ENCODE measurements at places on chromosomes 1 and 21. TPM values are rescaled to one million over a fixed set of nuclear protein-coding genes. Genes with fewer than 3 reads are reported as not detected.
A peak's percentile ranks its signal among the peaks of the same experiment; 100 is the strongest.

DNA sequence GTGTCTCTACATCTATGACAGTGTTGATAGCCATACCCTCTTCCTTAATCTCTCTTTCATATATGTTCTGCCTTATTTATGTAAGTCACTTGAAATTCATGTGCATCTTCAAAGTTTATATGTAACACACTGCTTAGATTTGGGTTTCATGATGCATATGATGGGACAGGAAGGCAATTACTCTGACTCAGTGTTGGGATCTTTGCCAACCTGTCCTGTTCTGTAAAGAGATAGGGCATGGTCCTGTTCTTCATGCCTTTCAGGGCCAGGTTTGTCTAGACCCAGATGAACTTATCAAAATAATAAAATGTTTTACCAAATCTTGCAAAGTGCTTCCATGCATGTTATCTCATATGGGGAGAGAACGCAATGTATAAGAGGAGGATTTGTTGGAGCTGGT lies 69.5 kb downstream of the TMPRSS15 start:
- no peak for DNase-seq

DNA sequence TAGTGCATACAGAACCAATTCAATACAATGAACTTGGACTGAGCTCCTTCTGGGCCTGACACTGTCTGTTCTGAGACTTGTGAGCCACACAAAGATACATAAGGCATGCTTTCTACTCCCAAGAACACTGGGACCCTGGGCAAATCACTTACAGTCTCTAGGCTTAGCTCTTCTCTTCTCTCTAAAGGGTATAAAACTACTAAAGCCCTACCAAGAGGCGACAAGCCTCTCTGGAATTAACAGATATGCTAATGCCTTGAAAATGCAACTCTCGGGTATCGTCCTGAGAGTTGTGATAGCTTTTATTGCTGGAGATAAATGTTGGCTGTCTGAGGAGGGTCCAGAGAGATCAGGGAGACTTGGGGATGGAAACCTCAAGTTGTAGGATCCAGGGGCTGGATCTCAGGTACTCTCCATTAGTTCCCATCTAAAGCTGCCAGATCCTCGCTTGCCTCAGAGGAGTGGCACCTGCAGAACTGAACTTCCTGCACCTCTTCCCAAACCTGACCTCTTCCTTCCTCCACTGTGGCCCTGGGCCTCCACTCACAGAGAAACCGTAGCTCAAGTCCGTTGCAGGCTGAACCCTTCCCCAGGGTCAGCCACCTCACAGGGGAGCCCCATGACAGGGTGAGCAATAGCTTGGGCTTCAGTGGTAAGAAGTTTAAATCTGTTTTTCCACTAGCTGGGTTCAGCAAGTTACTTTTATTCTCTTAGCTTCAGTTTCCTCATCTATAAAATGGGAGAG lies 11.5 kb upstream of the CFAP45 start:
- peak; percentile 32 for DNase-seq

DNA sequence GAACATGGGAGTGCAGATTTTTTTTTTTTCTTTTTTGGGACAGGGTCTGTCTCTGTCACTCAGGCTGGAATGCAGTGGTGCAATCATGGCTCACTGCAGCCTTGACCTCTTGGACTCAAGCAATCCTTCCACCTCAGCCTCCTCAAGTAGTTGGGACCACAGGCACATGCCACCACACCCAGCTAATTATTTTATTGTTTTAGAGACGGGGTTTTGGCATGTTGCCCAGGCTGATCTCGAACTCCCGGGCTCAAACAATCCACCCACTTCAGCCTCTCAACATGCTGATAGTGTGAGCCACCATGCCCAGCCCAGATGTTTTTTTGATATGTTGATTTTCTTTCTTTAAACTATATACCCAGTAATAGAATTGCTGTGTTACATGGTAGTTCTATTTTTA lies 57.7 kb downstream of the RGSL1 start:
- no peak for DNase-seq

DNA sequence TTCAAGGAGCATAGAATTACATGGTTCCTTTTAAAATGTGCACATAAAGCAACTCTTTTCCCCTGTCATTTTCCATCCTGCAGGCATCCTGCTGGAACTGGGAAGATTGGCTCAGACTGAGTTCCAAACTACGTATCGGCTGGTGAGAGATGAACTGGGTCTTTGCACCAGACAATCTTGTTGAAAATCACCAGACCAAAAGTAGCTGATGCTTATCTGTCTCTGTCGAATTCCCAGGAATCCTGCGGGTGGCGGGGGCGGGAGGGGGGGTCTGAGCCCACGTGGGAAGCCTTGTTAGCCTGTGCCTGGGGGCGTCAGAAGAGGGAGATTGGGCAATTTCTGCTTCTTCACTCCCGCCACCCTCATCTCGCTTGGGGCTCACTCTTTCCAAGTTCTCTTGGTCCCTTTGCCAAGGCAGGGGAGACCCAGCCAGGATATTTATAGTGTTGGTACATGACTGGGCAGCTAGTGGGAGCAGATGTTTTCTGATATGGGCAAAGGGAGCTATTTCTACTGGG lies 90.1 kb upstream of the SLC25A33 start:
- no peak for DNase-seq

GRCh38 chr1:116825207-116825719 lies 71.0 kb downstream of the CD2 start:
- DNase-seq, result no peak

GRCh38 chr1:173823781-173824314 lies 625 bp upstream of the DARS2 start:
- DNase-seq, result no peak

- DNase-seq, result no peak
Measured at GRCh38 chr1:26130695-26131094, 19.1 kb downstream of the PDIK1L start.

GRCh38 chr1:42328916-42329496 lies 6.0 kb downstream of the FOXJ3 start:
- no peak for DNase-seq

DNA sequence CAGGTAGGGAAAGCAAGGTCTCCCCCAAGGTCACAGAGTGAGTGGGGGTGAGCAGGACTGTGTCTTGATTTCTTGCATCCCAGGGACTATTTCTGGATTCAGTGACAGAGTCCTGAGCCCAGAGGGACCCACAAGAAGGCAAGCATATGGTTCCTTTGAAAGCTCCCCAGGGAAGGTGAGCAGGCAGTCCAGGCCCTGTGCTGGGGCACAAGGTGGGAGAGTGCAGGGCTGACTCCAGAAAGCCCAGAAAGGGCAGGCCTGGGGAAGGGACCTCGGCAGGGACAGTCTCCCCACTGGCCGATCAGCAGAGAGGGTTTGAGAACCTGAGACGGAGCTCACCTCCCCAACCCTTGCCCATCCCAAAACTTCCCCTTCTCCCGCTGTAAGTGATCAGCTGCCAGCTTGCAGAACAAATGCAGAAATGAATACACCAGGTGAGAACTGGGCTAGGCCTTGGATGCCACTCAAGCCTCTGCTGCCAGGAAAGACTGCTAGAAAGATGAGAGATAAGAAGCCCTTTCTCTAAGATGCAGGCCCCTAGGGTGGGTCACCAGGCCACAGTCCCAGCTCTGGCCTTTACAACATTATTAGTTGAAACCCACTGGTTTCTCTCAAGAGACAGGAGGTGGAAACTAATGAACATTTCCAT lies 121.0 kb downstream of the GLIS1 start:
- no peak for DNase-seq

DNA sequence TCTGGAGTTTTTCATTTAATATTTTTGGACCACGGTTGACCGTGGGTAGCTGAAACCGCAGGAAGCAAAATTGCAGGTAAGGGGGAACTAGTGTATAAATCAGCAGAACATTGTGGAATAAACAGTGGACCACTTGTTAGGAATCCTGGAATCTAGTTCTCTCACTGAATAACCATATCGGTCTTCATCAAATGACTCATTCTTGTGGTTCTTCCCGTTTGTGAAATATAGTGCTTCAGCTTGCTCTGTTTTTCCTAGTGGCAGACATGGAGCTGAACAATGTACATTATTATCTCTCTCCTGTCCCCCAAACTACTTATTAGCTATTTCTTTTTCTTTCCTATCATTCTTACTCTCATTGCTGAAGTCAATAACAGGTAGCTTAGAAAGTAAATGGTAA lies 61.9 kb downstream of the HSPA13 start:
- no peak for DNase-seq

DNA sequence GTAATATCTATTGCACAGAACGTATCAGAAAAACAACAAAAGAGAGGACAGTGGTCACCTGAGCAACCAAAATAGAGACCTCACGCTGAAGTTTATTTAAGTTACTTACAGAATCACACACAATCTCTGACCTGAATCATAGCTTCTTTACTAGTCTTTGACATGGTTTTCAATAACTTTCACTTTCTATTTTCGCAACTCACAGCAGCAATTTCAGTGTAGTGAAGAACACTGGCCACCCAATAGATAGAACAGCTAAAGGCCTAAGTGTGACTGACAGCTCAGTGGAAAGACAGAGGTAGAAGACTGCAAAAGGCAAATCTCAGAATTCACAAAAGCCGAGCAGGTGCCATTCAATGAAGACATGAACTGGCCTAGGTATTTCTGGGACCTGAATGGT lies 435.6 kb upstream of the CHRM3 start:
- no peak for DNase-seq

DNA sequence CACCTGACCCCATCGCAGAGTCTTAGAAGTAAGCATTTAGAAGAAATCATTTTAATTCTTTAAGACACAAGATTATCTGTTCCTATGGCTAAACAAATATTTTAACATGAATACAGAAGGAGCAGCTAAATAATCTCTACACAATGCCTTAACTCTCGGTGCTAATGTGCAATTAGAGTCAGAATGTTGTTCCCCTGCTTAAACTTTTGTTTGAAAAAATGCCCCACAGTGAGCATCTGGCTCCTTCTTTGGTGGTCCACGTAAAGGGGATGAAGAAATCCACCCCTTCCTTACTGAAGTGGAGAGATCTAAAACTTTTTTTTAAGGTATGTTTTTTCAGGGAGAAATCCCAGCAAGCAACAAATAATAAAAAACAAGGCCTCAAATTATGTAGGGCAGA lies 55.2 kb downstream of the SLC45A1 start:
- no peak for DNase-seq

- no peak for DNase-seq
Measured at GRCh38 chr1:66013371-66013770, 220.7 kb downstream of the PDE4B start.

DNA sequence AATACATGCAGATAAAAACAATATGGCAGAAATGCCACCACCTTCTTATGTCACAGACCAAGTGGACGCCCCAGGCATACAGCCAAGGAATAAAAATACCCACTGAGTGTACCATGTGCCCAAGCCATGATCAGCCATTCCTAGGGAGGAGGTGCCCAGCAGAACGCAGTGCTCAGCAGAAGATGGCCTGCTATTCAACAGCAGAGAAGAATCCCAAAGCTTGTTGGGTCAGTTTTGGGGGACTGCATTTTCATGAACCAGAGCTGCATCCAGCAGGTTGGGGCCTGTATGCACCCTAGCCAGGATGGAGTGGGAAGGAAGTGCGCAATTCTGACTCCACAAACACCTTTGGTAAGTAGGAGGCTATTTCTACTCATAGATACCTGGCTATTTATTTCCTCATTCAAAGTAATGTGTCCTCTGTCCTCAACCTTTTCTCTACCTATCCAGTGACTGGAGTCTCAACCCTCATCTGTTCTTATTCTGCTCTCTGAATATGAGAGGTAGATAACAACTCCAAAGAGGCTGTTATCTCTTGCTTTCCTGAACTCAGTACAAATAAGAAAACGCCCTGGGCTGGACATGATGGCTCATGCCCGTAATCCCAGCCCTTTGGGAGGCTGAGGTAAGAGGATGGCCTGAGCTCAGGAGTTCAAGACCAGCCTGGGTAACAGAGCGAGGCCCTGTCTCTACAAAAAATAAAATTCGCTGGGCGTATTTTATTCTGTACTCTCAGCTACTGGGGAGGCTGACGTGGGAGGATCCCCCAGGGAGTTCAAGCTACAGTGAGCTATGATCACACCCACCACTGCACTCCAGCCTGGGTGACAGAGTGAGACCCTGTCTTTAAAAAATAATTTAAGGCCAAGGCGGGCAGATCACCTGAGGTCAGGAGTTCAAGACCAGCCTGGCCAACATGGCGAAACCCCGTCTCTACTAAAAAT lies 2.5 kb upstream of the PLEKHM2 start:
- DNase-seq, result no peak

GRCh38 chr1:209434066-209434465 lies 149.4 kb upstream of the CAMK1G start:
- no peak for DNase-seq

GRCh38 chr1:236391008-236391407 lies 3.1 kb upstream of the EDARADD start:
- DNase-seq, result no peak

- no peak for DNase-seq
Measured at GRCh38 chr1:216749232-216749631, 26.0 kb upstream of the ESRRG start.

GRCh38 chr1:186605762-186606350 lies 74.4 kb downstream of the PTGS2 start:
- DNase-seq, result peak; percentile 51

DNA sequence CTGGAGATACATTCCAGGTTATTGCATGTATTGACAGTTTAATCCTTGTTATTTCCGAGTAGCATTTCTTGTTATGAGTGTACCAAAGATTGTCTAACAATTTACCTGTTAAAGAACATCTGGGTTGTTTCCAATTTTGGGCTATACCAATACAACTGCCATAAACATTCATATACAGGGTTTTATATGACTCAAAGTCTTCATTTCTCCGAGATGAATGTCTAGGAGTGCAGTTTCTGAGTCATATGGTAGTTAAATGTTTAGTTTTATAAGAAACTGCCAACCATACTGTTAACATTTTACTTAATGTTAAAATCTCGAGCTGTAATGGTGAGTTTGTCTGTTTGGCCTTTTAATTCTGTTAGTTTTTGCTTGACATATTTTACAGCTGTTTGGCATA lies 10.0 kb downstream of the RAB4A start:
- no peak for DNase-seq

DNA sequence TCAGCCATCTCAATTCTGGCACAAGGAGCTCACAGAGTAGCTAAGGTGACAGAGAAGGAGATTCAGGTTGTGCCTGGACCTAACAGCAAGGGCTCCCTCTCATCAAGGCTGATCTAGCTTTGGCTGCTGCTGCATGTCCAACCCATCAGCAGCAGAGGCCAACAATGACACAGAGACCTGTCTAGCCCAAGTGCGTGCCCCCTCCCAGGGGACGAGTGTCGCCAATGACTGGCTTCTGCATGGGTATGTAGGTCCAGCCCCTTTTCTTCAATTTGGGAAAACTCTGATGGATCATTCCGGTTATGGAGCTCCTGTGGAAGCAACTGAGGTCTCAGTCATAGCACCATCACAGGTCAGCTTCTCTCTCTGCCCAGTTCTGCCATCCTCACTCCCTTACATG lies 83.3 kb downstream of the KCNJ15 start:
- DNase-seq, result no peak

GRCh38 chr21:29235714-29236197 lies 63.0 kb upstream of the BACH1 start:
- no peak for DNase-seq

Gene GOLT1A
- total RNA-seq, result not detected

Gene ITGB2
- total RNA-seq, result 530 TPM

Gene F13B
- total RNA-seq, result not detected

Gene SELENON
- 4.5 TPM for total RNA-seq

Gene FOXD2
- total RNA-seq, result 0.31 TPM

Gene SYT6
- total RNA-seq, result not detected

Measured in activated CD8-positive, alpha-beta T cell treated with anti-CD3 and anti-CD28 coated beads, Interleukin-2, amount 10 ng/mL, durations not matched to agents 7 days and 5 days (primary cell).